DMS79 (cell line): ENCODE measurements at places on chromosomes 12 and 14.

GRCh38 chr14:36870776-36871175 lies 209.1 kb downstream of the PAX9 start:
- DNase-seq, result no peak

DNA sequence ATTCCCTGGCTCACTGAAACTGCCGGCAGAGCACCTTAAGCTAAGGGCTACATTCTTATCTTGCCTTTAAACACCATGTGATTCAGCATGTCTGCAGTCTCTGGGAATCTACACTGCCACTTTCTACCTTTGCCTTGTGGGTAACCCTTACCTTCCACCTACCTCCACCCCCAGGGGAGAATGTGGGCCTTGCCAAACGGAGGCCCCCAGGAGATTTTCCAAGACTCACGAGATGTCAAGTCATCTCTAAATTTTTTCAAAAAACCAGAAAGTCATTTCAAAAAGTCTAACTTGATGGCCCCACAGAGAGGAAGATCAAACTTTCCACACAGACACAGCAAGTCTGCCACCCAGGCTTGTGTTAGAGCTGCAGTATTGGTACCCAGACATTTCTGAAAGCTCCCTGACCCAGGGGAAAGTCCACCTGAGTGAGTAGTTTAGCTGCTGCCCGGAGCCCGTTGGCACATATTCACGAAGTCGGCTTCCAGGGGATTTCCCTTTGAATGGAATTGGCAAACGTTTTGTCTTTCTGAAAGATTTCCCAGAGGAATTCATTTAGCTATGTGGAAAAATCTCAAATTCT lies 4.7 kb upstream of the PSMA6 start:
- DNase-seq, result no peak

DNA sequence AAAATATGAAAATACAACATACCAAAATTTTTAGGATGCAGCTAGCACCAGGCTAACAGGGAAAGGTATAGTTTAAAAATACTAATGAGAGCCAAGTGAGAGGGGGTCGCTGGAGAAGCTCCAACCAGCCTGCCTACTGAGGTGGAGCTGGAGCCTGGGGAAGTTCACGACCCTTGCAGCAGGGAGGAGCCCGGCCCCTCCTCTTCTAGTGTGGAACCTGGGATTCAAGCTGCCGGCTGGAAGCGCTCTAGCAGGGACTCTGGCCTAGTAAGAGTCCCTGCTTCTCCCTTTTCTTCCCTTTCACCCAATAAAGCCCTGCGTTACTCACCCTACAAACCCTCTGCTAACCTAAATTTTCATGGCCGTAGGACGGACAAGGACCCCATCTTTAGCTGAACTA lies 5.0 kb upstream of the KCNK13 start:
- DNase-seq, result no peak

DNA sequence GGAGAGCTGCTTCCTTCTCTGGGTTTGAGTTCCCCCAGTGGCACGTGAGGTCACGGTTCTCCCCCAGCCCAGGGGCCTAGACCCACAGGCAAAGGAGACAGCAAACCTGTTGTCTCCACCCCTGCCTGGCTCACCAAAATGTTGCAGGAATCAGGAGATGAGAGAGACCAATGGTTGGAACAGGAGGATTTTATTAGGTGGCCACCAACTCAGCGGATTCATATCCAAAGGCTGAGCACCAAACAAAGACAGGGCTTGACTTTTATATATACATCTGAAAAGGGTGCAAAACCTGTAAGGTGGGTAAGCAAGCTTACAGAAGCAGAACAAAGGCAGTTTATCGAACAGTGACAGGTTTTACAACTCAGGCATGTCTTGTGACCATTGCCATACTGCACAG lies 9.2 kb upstream of the ADAM21 start:
- DNase-seq, result no peak

DNA sequence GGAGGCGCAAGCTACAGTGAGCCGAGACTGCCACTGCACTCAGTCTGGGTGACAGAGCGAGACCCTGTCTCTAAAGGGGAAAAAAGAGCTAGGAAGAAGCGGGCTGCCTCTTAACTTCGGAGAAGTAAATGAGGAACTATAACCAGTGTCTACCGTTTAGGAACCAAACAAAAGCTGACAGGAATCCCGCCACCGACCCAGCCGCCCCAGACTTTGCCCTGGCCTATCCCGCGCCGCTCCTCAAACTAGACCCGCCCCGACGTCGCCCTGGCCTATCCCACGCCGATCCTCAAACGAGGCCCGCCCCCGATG lies 568 bp upstream of the SIVA1 start:
- DNase-seq, result no peak

DNA sequence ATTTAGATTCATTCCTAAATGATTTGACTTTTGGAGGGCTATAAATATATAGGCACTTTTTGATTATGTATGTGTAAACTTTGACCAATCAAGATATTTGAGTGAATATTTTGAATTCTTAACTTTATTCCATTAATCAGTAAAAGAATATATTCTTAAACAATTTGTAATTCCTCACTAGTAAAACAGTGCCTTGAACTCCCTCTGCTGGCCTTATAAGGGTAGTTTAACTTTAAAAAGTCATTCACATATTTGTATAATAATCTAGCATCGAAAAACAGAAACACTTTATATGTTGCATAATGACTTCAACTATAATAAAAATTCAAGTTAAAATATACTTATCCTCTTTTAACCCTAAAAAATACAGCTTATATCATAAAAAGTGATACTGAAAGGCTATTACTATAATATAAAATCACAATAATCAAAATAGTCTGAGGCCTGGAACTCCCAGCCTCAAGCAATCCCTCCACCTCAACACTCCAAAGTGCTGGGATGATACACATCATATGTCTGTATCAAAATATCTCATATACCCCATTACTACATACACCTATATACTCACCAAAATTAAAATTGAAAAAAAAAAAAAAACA lies 31.2 kb downstream of the CCDC59 start:
- no peak for DNase-seq
